ENCODE measurements at places on chromosomes 2 and 18.

- DNase-seq: no peak
These were observed 439.1 kb upstream of the HNMT start for GRCh38 chr2:137525132-137525531.

- no peak for DNase-seq
These were observed 104.6 kb downstream of the PTPN4 start for GRCh38 chr2:119864318-119864717.

DNA sequence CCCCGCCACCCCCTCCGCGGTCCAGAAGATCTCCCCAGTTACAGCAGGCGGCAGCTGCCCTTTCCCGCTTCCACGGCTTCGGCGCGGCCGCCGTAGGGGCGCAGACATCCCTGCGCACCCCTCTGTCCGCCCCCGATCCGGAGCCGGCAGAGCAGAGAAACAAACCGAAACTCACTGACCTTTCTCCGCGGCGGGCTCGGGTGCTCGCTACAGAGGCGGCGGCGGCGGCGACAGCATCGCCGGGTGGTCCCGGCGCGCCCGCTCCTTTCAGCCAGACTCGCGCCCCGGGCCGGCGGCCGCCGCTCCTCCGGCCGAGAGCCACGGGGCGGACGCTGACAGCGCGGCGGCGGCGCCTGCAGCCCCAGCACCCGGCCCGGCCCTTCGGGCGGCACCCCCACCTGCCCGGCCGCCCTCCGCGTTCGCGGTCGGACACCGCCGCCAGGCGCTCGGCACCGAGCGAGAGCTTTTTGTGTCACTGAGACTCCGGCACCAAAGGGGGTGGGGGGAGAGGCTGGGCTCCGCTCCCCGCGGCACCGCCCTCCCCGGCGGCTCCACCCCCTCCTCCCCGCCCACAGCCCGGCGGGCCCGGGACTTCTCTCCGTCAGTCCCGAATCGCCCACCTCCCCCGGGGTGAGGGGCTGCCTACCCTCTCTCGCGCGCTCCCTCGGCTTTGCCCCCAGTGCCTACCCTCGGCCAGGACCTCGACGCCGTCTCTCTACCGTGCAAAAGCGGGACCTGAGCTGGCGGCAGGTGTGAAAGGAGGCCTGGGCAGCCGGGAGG lies 1.4 kb upstream of the RNF152 start:
- no peak for DNase-seq

DNA sequence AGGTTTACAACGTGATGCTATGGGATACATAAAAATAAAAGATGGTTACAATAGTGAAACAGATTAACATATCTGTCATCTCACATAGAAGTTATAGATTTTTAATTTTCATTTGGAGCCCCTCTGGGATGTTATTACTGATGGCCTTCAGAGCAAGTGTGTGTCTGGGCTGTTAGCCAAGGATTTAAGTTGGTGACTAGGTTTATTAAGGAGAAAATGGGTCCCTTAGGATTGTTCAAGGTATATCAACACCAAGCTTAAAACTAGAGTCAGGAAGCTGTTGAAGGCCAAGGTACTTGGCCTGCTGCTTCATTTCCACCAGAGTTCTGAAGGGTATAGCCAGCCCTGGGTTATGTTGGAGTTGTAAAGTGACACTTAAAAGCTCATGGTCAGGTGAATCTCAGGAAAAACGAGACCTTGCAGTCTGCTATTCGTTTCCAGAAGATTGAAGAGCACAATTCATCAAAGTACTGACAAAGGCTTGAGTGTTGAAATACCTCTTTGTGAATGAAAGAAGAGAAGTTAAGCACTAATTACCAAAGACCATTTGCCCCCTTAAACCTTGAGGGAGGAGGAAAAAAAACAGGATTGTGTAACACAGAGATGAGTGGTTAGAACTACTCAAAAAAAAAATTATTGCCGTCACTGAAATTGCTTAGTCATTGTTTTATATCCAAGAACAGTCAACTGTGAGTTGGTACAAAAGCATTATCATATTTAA lies 48.4 kb downstream of the MAP2 start:
- DNase-seq: no peak

GRCh38 chr2:68365087-68365486 lies at the start of gene PLEK:
Gene PLEK (plus strand): TSS chr2:68365282. CDS start chr2:68365352, 70 bp downstream.
- DNase-seq: no peak

- DNase-seq: no peak
These were observed 19.3 kb downstream of the ALPK2 start for GRCh38 chr18:58609536-58609993.

- DNase-seq: no peak
These were observed 173.1 kb downstream of the SEPTIN10 start for GRCh38 chr2:109440499-109441156.

- DNase-seq: no peak
These were observed 99.3 kb upstream of the FZD5 start for GRCh38 chr2:207868855-207869596.

- no peak for DNase-seq
These were observed 1.3 kb downstream of the ZNF521 start for GRCh38 chr18:25350489-25351251.

DNA sequence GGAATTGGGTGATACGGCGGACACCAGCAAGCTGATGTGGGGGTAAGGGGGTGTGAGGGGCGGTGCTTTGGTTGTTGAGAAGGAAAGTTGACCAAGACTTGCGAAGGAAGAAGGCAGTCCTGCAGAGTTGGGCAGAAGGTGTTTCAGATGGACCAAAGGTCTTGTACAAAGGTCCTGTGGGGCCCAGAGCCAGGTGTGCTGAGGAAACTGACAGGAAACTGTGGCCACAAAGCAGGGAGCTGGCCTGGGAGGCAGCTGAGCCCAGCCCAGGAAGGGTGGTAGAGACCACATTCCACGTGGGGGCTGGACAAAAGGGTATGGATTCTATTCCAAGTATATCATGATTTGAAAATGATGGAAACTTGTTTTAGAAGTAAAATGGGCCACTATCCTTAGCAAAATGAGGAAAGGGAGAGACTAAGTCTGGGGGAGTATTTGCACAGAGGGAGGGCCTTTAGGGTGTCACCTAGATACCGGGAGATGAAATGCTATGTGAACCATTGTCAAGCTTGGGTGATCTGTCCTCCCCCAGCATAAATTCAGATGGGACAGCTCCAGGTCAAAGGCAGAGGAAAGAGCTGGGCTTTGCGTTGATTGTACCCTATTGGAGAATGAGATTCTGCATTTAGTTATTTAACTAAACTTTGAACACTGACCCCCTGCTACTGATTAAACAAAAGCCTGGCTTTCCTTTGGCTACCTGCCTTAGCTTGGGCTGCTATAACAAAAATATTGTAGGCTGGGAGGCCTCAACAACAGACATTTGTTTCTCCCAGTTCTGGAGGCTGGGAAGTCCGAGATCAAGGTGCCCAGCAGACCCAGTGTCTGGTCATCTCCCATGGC lies 4.3 kb upstream of the EDAR start:
- DNase-seq: no peak

DNA sequence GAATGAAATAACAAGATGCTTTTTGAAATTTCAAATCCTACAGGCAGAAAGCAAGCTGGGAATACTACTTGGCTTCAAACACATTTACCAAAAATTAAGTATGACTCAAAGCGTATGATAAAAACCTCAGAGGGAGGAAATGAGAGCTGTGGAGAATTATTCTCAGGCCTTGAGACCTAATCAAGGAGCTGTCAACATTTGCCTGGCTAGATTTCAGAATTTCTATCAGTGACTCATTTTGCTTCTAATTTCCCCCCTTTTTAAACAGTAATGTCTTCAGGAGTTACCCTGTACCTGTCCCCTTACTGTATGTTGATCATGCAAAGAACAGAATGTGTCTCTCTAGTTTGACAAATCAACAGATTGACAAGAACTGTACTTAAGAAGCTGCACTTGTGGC lies 1324.5 kb upstream of the DDX18 start:
- DNase-seq: no peak

- peak; percentile 12 for DNase-seq
These were observed 578.6 kb upstream of the RAB6C start for GRCh38 chr2:129400826-129401225.

- DNase-seq: no peak
These were observed 125.3 kb downstream of the COL4A4 start for GRCh38 chr2:227038550-227039189.

DNA sequence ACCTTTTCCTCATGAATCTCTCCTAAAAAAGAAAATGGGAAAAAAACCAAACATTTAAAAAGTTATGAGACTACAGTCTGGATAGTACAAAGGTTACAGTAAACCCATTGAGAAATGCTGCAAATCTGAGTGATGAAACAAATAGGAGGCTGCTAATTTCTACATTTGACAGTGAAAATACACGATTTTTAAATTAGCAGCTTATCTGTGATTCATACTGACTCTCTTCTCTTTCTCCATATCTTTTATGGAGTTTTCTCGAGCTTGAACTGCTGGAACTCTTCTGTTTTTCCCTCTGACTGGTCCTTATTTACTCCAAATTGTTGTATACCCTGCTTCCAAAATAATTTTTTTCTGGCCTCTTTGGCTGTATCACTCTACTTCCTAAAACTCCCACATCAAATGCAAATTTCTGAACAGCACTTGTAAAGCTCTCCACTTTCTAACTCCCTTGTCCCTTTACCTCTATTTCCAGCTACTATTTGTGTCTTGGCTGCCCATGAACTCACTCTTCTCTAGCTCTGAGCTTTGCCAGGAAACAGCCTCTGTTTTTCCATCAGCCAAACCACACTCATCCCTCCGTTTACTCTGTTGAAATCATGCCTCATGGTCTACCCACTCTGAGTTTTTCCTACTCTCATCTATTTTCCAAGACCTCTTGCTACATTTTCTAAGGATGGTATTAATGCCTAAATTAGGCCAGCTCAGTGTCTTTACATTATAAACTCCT lies 73.7 kb downstream of the RBMS1 start:
- no peak for DNase-seq

DNA sequence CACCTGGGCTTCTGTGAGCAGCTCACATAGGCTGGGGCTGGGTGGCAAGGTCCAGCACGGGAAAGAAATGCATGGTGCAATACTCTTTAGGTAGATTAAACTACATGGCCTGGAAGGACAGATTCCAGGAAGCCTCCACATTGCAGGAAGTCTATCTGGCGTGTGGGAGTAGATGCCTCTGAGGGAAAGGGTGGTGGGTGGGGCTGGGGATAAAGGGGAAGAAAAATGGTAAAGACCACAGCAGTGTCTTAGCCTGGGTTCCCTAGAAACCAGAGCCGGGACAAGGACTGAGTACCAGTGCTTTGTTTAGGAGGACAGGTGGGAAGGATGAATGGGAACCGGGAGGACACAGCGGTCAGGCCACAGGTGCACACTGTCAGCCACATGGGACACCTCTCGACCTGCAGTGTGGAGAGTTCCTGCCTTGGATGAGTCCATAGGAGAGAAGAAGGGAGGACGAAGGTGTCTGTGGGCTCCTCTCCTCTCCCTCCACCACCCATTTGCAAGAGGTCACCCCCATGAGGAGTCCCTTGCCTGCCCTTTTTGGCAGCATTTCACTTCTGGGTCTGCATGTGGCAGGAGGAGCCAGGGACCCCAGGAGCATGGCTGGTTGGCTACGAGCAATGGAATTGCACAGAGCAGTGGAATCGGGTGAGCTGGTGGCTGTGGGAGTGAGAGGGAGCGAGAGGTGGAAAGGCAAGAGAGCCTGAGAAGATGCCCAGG lies 91.5 kb upstream of the HS6ST1 start:
- no peak for DNase-seq

DNA sequence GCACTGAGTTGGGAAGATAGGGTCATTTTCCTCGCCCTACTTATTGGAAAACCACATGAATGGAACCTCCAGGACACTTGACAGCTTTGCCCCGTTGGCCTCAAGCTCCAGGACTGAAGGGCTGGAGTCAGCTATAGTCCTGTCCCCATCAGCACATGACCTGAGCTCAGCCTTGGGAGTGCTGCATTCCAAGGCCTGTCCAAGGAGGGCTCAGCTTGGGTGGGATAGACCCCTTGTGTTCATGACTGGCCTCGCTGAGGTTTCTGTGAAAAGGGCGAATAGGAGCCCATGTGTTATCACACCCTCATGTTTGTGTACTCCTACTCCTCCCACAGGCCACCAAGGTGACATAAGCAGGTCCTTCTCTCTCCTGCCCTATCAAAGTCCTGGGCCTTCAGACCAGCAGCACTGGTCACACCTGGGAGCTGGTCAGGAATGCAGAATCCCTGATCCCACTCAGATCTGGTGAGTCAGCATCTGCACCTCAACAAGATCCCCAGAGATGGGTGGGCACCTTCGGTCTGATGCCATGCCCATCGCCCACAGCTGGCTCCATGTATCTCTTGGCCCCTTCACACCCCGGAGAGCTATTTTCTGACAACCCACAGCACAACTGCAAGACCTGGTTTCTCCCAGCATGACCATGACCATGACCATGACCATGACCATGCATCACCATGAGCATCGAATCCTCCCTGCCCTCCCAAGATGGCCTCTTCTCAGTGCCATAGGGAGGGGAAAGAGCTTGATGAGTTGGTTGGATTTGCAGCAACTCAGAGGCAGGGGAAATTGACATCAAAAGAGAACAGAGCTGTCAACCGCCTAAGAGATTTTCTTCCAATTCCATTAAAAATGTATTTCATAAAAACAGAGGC lies 83.0 kb upstream of the RAB6C start:
- no peak for DNase-seq

- no peak for DNase-seq
These were observed 21.5 kb downstream of the NABP1 start for GRCh38 chr2:191699341-191699945.

- DNase-seq: no peak
These were observed 67.2 kb downstream of the SLC8A1 start for GRCh38 chr2:40384714-40385113.

GRCh38 chr2:62076980-62077638 lies 118.8 kb upstream of the B3GNT2 start:
- no peak for DNase-seq

GRCh38 chr2:85669549-85669948 lies 1.6 kb upstream of the SFTPB start:
- DNase-seq: no peak

DNA sequence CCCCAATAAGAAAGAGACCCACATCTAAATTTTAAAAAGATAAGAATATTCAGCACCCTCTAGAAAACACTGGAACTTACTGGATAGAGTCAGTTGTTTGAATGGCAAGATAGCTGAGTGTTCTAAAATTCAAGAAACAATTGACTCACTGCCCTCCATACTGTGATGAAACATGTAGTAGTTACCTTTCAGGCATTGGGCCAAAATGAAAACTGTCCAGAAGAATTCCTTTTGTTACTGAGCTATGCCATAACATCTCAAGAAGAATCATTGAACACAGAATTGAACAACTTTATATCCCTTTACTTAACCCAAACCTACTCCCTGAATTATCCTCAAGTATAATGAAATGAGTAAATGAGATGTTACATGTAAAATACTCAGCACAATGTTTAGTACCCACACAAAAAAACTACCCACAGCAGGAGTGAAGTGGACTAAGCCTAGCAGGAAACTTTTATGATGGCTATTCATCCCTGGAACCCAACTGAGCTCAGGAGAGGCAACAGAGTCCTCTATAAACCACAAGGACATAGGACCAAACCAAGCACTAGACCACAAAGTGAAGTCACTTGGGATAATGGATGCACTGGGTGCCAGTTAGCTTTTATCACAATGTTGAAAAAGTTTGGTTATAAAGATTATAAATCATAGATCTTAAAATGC lies 32.7 kb downstream of the RBM43 start:
- no peak for DNase-seq

- DNase-seq: no peak
These were observed 82.0 kb upstream of the CCDC195 start for GRCh38 chr2:224798180-224798579.
